ENCODE measurements at places on chromosomes 7 and 10.

- no peak for DNase-seq
These were observed 75.2 kb downstream of the USP6NL start for GRCh38 chr10:11536228-11536627.

DNA sequence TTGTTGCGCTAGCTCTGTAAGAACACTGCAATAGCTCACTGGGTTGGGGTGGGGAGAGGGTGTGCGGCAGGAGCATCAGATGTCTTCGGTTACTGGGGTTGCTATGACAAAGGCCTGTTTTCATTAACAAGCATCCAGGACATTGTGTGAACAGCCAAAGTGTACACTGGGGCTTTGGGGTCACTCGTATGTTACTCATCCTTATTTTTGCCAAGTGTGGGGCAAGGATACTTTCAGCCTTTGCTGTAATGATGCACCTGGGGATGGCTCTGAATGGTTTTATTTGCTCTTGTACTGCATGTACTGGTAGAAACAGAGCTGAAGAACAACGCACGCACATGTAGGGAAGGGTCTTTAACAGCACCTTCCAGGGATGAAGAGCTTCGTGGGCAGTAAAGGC, 73.0 kb upstream of the AFAP1L2 start:
- DNase-seq: no peak

DNA sequence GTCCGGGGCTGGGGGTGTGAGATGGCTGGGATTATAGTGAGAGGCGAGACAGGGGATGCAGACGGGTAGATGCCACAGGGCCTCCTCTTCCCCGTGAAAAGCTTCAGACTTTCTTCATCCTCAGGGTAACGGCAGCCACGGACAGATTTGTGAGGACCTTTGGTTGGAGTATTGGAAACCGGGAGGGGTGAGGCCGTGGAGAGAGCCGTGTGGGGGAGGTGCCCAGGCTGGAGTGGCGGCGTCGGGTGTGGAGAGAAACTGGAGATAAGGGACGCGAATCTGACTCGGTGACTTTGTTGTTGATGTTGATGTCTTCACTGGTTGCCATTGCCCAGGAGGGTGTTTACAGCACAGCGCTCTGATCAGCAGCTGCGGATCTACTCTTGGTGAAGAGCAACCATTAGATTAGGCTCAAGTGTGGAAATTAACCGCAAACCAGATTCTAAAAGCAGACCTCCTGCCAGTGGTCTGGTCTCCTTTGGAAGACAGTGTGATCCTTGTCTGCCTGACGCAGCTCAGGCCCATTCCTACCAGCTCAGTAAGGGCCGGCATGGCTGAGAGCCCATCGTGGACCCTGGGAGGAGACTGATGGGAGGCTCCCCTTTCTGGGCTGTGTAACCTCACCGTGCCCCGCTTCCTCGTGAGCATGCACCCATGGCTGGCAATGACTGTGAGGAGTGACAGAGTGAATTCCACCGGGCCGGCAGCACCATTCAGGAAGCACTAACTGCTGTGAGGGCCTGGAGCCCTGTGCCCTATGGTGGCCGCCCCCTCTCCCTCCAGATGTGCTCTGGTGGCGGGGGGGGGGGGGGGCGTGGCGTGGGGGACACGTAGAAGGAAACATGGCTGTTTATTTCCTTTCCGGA, 90.3 kb downstream of the INPP5A start:
- DNase-seq: peak; percentile 11

- DNase-seq: peak; percentile 42
These were observed 488 bp downstream of the EIF4H start for GRCh38 chr7:74174606-74175082.

DNA sequence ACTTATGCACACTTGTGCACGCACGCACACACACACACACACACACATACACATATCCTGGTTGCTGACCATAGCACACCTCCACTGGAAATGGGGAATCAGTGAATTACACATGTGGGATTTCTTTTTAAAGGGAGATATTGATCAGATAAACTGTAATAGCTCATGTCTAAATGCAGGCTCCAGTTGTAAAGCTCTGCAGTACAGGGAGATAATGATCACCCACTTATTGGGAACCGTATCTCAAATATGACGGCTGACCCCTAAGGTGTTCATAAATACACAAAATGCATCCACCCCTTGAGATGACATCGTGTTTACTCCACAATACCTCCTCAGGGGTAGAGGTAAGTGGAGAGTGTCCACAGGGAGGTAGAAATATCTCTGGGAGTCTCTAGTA, 79.2 kb downstream of the PLXNA4 start:
- DNase-seq: no peak

DNA sequence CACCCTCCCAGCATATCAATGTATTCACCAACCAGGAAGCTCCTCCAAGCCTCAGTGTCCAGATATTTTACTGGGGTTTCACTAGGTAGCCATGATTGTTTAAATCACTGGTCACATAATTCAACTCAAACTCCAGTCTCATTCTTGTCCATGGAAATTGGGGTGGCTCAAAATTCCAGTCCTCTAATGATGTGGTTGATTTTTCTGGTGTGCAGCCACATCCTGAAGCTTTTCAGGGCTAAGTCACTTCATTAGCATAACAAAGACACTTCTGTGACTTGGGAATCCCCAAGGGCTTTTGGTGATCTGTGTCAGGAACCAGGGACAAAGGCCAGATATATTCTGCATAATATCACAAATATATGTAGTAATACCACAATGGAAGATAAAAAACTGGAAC, 786.9 kb upstream of the IGFBP3 start:
- no peak for DNase-seq

- DNase-seq: peak; percentile 47
These were observed 142.3 kb upstream of the EFCAB10 start for GRCh38 chr7:105723572-105723971.

GRCh38 chr7:7569615-7570014, 2.9 kb downstream of the MIOS start:
- DNase-seq: no peak

DNA sequence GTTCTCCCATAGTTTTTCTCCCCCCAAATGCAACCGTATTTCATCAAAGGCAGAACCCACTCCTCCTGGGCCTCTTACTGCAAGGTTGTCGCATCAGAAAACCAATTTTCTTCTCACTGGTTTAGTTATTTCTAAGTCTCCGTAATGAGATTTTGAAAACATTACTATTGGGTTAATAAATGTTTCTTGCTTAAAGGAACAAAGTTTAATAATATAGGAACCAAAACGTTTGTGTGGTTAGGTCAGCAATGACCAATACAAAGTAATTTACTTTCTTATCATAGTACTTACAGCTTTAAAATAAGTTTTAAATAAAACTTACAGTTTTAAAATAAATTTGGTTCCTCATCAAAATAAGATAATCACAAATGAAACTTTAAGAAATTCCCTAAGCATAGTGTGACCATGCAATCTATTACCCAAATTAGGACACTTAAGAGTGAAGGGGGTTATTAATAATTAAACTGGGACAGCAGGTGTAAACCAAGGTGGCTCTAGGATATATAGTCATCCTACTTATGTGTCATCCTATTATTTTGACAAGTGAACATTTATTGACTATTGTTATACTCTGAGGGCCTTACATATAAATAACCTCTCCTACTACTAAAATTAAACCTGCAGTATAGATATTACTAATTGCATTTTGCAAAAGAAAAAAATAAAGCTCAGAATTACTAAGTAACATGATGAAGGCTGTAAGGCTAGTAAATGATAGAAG, 415.4 kb upstream of the LRRN3 start:
- no peak for DNase-seq

GRCh38 chr10:110456046-110456445, 41.7 kb upstream of the DUSP5 start:
- no peak for DNase-seq

- DNase-seq: no peak
These were observed 157.6 kb upstream of the PCBD1 start for GRCh38 chr10:71045936-71046335.

DNA sequence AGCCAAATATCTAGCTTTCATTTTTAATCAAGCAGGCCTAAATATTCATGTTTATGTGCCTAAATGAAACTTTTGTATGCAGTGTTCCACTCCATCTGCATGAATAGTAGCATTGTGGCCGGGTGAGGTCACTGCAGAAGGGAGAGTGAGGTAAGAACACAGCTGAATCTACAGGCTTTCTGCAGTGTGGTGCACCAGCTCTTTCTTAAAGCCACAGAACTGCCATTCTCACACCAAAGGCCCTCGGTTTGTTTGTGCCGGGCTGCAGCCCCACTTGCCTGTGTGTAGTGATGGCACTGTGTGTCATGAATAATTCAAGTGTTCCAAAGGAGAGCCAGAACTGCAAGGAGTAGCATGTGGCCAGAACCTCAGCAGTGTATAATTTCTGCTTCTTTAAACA, 204.1 kb downstream of the TRIL start:
- DNase-seq: no peak

- DNase-seq: no peak
These were observed 27.0 kb downstream of the LMOD2 start for GRCh38 chr7:123682690-123683089.

DNA sequence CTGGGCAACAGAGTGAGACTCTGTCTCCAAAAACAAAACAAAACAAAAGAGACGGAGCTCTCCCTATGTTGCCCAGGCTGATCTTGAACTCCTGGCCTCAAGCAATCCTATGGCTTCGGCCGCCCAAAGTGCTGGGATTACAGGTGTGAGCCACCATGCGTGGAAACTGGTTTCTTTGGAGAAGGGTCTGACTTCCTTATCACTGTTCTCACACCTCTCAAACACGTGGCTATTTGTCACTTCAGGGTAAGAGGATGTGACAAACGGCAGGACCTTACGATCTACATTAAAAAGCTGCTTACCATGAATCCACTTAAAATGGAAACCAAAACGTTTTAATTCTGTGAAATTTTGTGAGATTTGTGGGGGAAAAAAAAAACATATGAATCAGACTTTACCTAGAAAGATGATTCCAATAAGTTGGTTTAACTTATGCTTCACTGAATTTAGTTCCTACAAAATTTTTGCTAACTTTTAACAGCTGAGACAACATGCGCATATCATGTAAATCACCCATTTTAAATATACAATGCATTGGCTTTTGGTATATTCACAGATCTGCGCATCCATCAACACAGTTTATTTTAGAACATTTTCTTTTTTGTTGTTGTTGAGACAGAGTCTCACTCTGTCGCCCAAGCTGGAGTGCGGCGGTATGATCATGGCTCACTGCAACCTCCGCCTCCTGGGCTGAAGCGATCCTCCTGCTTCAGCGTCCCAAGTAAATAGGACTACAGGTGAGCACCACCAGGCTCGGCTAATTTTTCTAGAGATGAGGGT, 18.7 kb upstream of the FOXK1 start:
- DNase-seq: no peak

DNA sequence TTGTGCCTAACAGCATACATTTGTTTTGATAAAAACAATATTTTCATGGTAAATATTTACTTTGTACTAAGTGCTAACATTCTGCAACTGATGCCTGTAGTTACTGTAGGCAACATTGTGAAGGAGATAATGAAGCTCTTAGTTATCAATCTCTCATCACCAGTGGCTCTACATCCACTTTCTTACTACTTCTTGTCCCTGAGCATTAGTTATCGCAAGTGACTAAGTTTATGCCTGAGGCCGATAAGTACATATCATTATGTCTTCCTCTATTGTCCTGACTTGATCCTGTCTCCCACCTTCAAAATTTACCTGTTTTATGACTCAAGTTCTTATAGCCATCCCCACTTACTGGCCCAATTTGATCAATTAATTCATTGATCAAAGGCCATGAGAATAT, 63.6 kb downstream of the MACC1 start:
- no peak for DNase-seq

- DNase-seq: no peak
These were observed 5.5 kb upstream of the H2AZ2 start for GRCh38 chr7:44853391-44853790.

GRCh38 chr7:30932562-30932961, 20.9 kb downstream of the AQP1 start:
- DNase-seq: no peak

DNA sequence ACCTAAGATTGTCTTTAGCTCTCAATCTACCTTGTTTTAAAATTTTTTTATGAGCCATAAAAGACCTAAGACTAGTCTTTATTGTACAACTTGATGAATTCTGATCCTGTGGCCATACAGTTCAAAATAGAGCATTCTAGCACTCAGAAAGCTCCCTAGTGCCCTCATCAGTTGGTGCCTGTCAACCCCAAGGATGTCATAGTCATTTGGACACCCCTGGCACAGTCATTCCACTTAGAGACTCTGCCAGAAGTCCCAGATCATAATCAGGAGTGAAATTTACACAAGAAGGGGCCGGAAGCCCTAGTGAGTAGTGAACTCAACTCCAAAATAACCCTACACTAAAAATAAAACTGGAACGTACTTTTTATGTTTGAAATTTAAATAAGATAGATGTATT, 80.0 kb upstream of the INSIG1 start:
- no peak for DNase-seq

- DNase-seq: no peak
These were observed 11.5 kb upstream of the PLAU start for GRCh38 chr10:73899423-73899822.

- DNase-seq: no peak
These were observed 49.3 kb downstream of the CFAP46 start for GRCh38 chr10:132893090-132893489.

GRCh38 chr10:13706175-13706574, 119.4 kb downstream of the PRPF18 start:
- no peak for DNase-seq

DNA sequence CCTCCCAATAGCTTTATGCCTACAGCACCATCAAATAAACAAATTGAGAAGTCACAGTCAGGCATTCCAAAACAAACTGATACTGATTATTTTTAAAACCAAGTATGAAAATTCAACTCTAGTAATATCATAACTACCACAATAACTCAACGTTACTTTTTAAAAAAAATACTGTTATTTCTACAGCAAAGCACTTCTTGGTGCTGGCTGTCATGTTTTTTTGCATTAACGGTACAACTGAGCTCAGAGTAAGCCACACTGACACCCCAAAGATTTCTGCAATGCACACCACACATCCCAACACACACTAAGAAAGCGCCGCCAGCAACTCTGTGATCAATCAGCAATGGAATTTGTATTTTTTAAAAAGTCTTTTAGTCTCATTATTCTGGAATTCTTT, 113.6 kb downstream of the RNF32 start:
- no peak for DNase-seq

DNA sequence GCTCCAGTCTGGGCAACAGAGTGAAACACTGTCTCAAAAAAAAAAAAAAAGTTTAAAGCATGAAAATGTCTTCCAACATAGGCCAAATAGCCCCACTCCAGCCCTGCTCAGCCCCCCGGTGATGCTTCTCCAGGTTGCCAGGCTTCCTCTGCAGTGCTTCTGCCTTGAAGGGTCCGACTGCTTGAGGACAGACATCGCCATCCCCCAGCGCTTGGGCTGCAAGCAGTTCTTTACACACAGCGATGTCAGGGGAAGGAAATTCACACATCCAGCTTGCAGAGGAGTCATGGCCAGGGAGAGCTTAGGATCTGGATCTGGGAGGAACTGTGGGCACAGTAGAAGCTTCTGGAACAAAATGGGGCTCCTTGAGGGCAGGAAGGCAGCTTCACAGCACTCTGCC, 26.9 kb downstream of the LYZL1 start:
- no peak for DNase-seq

GRCh38 chr10:19731560-19731959, 84.7 kb upstream of the PLXDC2 start:
- no peak for DNase-seq

Data from WTC11 (cell line).